LoVo (cell line): ENCODE measurements at places on chromosomes 12 and 14.

- DNase-seq, result no peak
These were observed 63.5 kb downstream of the FOXG1 start for GRCh38 chr14:28830115-28830534.

GRCh38 chr14:69090187-69090789 lies 62.6 kb downstream of the DCAF5 start:
- peak; percentile 41 for DNase-seq

- DNase-seq, result no peak
These were observed 17.0 kb upstream of the NUDT4 start for GRCh38 chr12:93360688-93361087.

DNA sequence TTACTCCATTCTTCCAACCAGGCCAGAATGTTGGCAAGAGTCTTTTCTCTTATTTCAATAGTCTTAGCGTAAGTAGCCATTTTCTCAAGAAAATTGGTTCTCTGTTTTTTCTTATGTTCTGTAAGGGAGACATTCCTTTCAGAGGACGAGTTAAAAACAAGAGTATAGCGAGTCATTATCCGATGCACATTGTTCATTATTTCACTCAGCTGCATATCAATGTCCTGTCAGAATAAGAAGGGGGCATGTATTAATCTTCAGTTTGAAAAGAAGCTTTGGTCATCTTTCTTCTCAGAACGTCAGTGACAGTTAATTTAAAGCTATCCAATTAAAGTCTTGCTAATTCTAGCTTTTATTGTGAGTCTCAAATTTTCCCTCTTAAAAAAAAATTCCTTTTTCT lies 33.3 kb downstream of the FAM186A start:
- no peak for DNase-seq

- no peak for DNase-seq
These were observed 58.3 kb downstream of the OTOGL start for GRCh38 chr12:80157645-80158044.

GRCh38 chr12:75489187-75489586 lies 8.6 kb downstream of the GLIPR1 start:
- DNase-seq, result no peak

- no peak for DNase-seq
These were observed 34.6 kb downstream of the GIT2 start for GRCh38 chr12:109961612-109962011.

- peak; percentile 6 for DNase-seq
These were observed 20.9 kb downstream of the SLCO1C1 start for GRCh38 chr12:20716037-20716436.

DNA sequence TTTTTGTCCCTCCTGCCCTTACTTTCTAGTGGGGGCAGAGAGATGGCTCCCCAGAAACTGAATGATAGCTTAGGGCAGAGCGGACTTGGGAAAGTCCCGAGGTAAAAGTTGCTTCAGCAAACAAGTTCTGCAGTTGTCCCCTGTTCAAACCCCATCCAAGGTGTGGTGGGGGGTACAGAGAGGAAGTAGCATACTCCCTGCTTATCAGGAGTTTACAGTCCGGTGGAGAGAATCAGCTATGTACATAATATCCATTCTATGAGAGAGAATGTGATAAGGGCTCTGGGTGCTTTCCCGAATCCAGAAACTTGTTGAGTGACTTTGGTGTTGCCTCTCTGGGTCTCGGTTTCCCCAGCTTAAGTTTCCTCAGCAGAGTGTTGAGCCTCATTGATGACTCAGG lies 40.4 kb upstream of the VRK1 start:
- no peak for DNase-seq

DNA sequence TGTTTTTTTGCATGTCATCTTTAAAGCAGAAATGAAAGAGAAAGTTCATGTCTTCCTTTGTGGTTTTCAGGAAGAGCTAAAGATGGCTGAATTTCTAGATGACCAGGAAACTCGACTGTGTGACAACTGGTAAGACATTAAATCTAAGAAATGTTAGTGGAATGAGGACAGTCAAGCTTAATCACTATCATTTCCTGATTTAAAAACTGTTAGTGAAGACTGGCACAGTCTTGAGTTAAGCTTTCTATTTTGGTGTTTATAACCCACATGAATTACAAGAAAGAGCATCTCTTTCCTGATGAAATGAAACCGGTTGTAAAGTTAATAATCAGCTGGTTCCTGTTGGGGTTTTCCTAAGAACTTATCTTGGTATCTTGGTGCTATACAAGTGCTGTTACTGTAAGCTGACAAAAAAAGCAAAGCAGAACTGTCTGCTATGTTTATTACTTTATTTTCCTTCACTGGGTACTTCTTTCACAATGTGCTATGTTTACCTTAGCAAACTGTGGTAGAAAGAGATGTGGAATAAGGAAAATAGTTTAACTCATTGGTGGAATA lies 5.2 kb downstream of the TRAFD1 start:
- no peak for DNase-seq

- peak; percentile 19 for DNase-seq
These were observed 192.0 kb downstream of the TTC7B start for GRCh38 chr14:90624227-90624626.

- no peak for DNase-seq
These were observed 205.8 kb upstream of the RTL1 start for GRCh38 chr14:101109347-101109638.
